Stimulated activated CD8-positive, alpha-beta memory T cell treated with anti-CD3 and anti-CD28 coated beads, Interleukin-7, amount 100 ng/mL, for 4 hours (primary cell): ENCODE measurements at places on chromosomes 1 and 21.

DNA sequence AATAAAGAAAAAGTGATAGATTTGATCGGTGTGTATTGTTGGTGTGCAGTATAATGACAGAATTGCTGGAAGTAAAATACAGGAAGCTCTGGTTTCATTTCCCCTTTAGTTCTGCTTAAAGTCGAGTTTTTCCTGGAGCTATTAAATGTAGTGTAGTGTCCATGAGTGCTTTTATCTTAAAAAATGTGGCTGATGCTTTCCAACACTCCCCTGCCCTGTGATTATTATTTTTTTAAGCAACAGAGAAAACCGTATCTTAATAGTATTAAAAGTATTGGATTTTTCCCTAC, 1.1 kb downstream of the LGALS8 start:
- DNase-seq, result no peak

DNA sequence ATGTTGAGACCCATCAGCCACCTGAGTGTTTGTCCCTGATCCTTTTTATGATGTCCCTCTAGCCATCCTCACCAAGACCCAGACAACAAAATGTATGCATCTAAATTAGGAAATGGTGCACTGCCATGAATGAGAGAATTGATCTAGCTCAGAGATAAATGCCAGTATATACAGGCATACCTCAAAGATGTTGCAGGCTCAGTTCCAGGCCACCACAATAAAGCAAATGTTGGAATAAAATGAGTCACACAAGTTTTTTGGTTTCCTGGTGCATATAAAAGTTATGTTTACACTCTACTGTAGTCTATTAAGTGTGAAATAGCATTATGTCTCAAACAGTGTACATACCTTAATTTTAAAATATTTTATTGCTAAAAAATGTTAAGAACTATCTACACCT, 63.9 kb downstream of the CHIA start:
- no peak for DNase-seq

GRCh38 chr1:10724052-10724494, 72.4 kb downstream of the CASZ1 start:
- DNase-seq, result no peak

- DNase-seq, result no peak
These were observed 370.6 kb upstream of the NCAM2 start for GRCh38 chr21:20627594-20627993.

- DNase-seq, result peak; percentile 63
These were observed 23.6 kb downstream of the ZBTB18 start for GRCh38 chr1:244074559-244075171.

DNA sequence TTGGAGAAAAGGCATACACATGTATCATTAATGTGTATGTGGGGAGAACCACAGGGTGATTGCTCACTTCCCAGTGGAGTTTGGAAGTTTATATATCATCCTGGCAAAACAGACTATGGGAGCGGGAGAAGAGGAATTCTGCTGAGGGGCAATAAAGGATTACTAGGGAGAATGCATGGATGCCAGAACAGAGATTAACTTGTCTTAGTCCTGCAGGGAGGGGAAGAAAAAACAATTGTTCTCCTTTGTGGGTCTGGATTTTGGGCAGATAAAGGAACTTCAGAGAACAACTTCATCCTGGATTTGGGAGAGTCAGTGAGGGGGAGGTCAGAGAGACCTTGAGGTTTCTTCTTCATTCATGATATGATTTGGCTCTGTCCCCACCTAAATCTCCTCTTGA, 55.9 kb upstream of the SOX13 start:
- no peak for DNase-seq

- no peak for DNase-seq
These were observed 407.2 kb downstream of the HLX start for GRCh38 chr1:221286399-221286798.

DNA sequence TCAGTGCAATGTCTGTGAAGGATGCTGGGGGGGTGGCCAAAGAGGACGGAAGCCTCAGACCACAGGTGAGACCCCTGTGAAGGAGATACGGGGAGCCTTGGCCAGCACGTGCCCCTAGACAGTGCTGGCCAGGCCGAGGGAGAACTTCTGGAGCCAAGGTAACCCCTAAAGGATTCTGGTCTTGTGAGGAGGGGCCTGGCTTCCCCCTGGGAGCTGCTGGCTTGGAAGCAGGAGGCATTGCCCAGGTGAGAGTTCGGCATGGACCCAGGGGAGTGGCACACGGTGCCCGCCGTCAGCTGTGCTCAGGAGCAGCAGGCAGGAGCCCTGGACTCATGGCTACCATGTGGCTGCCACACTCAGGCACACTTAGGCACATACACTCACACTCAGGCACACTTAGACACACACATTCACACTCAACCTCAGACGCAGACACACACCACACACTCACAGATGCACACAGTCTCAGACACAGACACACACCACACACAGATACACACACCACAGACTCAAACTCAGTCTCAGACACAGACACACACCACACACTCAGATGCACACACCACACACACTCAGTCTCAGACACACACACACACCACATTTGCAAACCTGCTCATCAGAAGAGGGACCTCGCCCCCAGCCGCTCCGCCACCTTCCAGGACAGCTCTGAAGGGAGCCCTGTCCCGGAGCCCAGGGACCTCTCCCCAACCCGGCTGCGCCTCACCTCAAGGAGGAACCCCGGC, 1.1 kb upstream of the COL6A2 start:
- DNase-seq, result no peak

DNA sequence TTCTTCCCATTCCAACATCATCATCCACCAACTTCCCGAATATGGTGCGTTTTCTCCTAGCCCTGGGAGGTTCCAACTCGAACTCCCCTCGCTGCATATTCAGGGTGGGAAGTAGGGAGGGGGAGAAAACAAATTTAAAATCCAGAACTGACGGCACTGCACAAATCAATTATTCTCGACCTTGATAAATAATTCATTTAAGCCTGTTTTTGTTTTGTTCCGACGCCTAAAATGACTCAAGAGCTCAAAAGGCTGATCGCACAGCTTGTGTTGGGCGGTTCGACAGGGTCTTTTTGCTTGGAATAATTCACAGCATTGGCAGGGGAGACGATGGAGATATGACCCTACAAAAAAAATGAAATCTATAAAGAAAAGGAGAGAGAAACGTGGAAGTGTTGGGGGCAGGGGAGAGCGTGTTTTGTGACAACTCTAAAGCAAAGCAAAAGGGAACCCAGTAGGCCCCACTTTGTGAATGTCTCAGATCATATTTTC, 3.1 kb upstream of the BARHL2 start:
- DNase-seq, result no peak

GRCh38 chr21:14678973-14679574, 133.0 kb upstream of the SAMSN1 start:
- DNase-seq, result no peak

DNA sequence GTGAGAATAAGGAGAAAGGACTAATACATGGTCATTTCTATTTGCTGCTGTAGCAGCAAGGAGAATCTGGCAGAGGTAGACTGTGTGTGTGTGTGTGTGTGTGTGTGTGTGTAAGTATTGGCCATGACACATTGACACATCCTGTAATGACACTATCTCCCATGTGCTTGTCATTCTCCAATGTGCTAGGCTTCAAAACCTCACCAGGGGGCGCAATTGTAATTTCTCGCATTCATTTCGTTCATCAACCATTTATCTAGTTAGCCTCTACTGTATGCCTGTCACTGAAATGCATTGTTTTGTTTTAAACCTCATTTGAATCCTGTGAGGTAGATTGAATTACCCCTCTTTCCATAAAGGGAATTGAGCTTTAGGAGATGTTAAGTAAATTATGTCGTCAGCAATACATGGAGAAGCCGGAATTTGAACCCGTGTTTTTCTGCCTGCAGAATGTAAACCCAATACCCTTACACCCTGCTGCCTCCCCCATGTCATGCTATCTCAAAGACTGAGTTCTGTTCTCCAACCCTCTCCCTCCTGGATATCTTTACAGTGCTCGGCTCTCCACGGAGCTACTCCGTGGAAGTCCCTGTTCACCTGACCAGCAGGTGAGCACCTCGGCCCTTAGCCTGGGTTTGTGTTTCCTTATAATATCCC, 100.8 kb downstream of the UCK2 start:
- DNase-seq, result no peak

GRCh38 chr1:25031601-25031965, 101.5 kb upstream of the RUNX3 start:
- peak; percentile 63 for DNase-seq

- DNase-seq, result no peak
These were observed 97.7 kb downstream of the ATP5PO start for GRCh38 chr21:33817663-33818451.

DNA sequence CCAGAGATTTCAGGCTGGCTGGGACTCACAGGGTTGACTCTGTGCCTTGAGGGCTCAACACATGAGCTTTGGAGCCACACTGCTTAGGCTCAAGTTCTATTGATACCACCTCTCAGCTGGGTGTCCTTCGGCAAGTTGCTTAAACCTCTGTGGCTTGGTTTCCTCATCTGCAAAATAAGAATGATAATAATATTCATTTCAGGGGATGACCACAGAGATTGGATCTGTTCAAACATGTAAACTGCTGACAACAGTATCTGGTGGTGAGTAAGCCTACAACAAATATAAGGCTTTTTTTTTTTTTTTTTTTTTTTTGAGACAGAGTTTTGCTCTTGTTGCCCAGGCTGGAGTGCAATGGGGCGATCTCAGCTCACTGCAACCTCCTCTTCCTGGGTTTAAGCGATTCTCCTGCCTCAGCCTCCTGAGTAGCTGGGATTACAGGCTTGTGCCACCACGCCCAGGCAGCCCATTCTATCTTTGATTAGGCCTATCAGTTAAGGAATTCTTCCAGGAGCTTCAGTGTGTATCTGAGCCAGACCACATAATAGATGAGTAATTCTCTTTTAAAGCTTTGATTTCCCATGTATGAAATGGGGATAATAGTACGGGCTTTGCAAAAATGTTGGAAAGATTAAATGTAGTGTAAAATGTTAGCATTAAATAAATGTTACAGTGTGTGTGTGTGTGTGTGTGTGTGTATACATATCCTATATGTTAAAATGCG, 437.6 kb downstream of the PRDM2 start:
- no peak for DNase-seq

DNA sequence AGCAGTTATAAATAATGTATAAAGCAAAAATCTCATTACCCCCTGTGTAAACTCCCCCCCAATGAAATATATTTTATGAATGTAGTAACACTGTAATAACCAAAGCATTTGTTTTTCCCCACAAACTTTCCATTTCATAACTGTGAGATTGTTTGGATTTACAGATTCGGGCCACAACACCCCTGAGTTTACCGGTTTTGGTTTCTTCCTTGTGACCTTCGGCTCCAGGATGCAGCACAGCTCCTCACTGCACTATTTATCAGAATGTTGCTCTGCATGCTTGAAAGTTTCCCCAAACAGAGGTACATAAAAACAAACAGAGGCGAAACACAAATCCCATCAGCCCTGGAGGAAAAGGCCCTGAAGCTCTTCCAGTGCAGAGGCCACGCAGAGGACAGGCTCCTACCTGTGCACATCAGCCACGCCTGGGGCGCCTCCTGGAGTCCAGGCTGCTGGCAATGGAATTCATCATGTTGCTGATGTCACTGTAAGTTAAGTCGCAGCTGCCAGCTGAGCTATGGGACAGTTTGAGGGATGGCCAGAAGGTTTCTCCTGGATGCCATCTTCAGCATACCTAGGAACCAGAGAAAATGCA, 122.0 kb downstream of the LMO4 start:
- DNase-seq, result no peak

DNA sequence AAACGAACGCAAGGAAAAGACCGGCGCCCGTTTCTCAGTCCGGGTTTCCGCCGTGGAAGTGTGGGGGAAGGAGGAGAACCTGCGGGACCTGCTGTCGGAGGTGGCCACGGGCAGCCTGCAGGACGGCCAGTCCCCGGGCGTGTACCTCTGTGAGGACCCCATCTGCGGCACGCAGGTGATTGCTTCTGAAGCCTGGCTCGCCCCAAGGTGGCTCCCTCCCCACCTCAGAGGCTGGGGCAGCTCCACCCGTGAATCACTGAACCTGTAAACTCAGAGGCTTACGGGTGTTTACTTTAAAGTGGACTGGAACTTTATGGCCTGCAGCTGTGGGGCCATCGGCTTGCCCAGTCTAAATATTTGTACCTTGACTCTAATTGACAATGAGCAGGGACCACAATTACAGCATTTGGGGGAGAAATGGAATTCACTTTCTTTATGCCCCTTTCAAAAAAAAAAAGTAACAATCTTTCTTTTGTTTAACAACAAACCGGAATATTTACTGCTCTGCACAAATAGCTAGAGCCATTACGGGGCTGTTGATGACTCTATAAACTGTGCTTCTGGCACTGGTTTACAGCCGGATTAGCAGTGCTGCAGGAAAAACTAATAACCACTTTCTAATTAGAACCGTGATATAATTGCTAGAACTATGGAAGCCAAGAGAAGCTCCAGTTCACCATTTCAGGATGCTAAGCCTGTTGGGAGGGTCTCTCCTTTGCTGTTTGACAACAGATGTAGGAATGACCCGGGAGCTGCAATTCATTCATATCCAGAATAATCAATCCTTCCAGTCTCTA, 454.8 kb downstream of the KIF26B start:
- DNase-seq, result no peak

GRCh38 chr1:240500647-240501046, 111.3 kb downstream of the GREM2 start:
- no peak for DNase-seq

GRCh38 chr1:184163674-184164465, 112.3 kb downstream of the TSEN15 start:
- no peak for DNase-seq

DNA sequence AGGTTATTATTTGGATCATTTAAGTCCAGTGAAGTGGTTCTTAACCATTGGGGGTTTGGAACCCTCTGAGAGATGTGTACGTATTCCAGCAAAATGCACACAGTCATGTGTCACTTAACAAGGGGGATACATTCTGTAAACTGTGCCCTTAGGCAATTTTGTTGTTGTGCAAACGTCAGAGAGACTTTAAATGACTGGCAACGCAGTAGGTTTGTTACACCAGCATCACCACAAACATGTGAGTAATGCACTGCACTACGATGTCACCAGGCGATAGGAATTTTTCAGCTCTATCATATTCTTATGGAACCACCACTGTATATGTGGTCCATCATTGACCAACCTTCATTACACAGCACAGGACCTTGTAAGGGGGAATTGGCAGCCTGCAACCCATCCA, 11.9 kb downstream of the AHCYL1 start:
- no peak for DNase-seq

- DNase-seq, result no peak
These were observed 3.3 kb upstream of the SSBP3 start for GRCh38 chr1:54409156-54410142.

- DNase-seq, result no peak
These were observed 391 bp upstream of the KIAA1614 start for GRCh38 chr1:180912211-180912800.

- DNase-seq, result no peak
These were observed 221.4 kb upstream of the TMEM51 start for GRCh38 chr1:14932034-14932638.
